Colonic mucosa (tissue), 4 donors: ENCODE measurements at places on chromosomes 3 and 15. TPM values are rescaled to one million over a fixed set of nuclear protein-coding genes. Genes with fewer than 3 reads are reported as not detected.

GRCh38 chr15:97234851-97235610, 725.5 kb upstream of the ARRDC4 start:
- DNase-seq, result peak; percentile 41

- no peak for DNase-seq
Observed at GRCh38 chr15:70209499-70209898, 111.8 kb upstream of the TLE3 start.

- no peak for DNase-seq
Observed at GRCh38 chr3:32681811-32682210, 3.2 kb upstream of the CNOT10 start.

IL17RB gene
- total RNA-seq, result 25.7 TPM

DNA sequence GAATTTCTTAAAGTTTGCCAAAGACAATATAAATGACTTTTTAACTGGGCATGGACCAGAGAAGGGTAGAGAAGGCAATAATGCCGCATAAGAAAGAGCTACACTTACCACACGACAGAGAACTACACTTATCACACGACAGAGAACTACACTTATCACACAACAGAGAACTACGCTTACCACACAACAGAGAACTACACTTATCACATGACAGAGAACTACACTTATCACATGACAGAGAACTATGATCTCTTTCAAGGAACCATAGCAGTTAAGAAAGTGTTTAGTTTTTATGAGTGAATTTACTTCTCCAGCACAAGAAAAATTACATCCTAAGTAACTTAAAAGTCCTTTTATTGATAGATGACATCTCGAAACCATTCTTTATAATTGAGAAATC, 32.0 kb downstream of the DCUN1D1 start:
- DNase-seq, result no peak

- no peak for DNase-seq
Observed at GRCh38 chr3:23587513-23587912, 218.2 kb upstream of the UBE2E1 start.

ADPGK gene
- total RNA-seq, result 29.8 TPM

DNA sequence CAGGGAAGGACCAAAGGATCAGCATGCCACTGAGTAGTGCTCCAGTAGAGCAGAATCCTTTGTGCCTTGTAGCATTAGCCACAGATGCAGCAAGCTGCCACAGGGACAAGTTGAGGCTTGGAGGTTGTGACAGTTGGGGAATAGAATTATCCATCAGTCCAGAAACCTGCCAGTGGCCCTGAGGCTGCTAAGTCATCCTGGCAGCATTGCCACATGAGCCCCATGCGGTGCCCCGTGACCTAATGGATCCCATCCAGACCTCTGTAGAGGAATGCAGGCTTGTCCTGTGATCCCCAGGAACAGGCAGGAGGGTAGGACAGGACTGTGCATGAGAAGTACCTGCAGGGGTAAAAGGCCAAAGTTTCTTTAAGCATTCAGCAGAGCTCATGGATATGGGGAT, 51.7 kb downstream of the BOC start:
- DNase-seq, result no peak

GRCh38 chr3:172527306-172527705, 4.1 kb upstream of the TNFSF10 start:
- no peak for DNase-seq
